ENCODE measurements at places on chromosomes 3 and 15. TPM values are rescaled to one million over a fixed set of nuclear protein-coding genes. Genes with fewer than 3 reads are reported as not detected.

DNA sequence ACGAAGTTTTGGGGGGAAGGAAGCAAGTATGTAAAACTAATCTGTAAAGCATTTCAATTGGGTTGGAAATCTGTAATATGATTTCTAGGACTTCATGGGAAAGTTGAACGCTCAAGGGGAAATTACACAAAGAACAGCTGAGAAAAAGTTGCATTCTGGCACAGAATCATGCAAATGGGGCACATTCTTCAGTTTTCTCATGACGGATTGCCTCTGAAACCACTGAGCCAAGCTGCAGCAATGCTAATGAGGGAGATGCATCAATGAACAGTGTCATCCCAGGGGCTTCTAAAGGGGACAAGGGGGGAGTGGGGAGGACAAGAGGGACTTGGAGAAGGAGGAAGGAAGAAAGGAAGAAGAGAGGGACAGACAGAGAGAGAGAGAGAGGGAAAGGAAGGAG is 291.4 kb upstream of the ATP11B start:
- H3K4me1 ChIP-seq = no peaks in the 10 kb centered on the region
- H3K27me3 ChIP-seq = no peaks in the 10 kb centered on the region
- DNase-seq = no peak
- no peak overlapping the region for H3K4me3 ChIP-seq

DNA sequence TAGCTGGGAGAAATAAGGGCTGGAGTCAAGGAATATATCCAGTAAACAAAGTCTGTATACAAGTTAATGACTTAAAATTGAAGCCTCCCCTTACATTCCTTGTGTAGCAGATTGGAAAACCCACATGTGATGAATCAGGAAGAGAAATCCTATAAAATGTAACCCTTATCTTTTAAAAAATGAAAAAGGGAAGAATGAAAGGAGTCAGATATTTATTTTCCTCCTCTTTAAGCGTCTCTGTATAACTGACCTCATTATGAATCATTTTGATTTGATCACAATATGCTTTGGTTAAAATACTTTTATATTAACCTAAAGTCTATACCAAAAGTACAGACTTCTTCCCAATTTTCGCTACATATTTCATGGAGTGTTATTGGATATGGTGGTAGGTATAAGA is 316.3 kb upstream of the STAC start:
- H3K27ac ChIP-seq = no peak overlapping the region
- no peak for DNase-seq
- no peaks in the 10 kb centered on the region for H3K27me3 ChIP-seq
- H3K4me3 ChIP-seq = no peak overlapping the region
- H3K36me3 ChIP-seq = no peaks in the 10 kb centered on the region

- no peaks in the 10 kb centered on the region for H3K36me3 ChIP-seq
- H3K4me1 ChIP-seq = no peaks in the 10 kb centered on the region
- no peak overlapping the region for H3K27ac ChIP-seq
- H3K27me3 ChIP-seq = no peaks in the 10 kb centered on the region
- H3K4me3 ChIP-seq = no peak overlapping the region
Observed at GRCh38 chr3:94734206-94734605, 671.3 kb downstream of the NSUN3 start.

GRCh38 chr3:10753964-10754363 is 62.1 kb upstream of the SLC6A11 start:
- no peak overlapping the region for H3K27ac ChIP-seq
- no peaks in the 10 kb centered on the region for H3K27me3 ChIP-seq
- H3K4me1 ChIP-seq = no peaks in the 10 kb centered on the region
- no peak for DNase-seq
- H3K4me3 ChIP-seq = no peak overlapping the region

GRCh38 chr15:92494806-92495336 is 101.2 kb downstream of the ST8SIA2 start:
- H3K27me3 ChIP-seq = no peaks in the 10 kb centered on the region
- H3K4me3 ChIP-seq = no peak overlapping the region
- H3K4me1 ChIP-seq = no peaks in the 10 kb centered on the region
- no peaks in the 10 kb centered on the region for H3K36me3 ChIP-seq

GRCh38 chr15:32899126-32899596 is 181.4 kb downstream of the GREM1 start:
- H3K4me3 ChIP-seq = no peak overlapping the region
- no peaks in the 10 kb centered on the region for H3K4me1 ChIP-seq
- H3K27me3 ChIP-seq = no peaks in the 10 kb centered on the region
- DNase-seq = no peak
- no peak overlapping the region for H3K27ac ChIP-seq

DNA sequence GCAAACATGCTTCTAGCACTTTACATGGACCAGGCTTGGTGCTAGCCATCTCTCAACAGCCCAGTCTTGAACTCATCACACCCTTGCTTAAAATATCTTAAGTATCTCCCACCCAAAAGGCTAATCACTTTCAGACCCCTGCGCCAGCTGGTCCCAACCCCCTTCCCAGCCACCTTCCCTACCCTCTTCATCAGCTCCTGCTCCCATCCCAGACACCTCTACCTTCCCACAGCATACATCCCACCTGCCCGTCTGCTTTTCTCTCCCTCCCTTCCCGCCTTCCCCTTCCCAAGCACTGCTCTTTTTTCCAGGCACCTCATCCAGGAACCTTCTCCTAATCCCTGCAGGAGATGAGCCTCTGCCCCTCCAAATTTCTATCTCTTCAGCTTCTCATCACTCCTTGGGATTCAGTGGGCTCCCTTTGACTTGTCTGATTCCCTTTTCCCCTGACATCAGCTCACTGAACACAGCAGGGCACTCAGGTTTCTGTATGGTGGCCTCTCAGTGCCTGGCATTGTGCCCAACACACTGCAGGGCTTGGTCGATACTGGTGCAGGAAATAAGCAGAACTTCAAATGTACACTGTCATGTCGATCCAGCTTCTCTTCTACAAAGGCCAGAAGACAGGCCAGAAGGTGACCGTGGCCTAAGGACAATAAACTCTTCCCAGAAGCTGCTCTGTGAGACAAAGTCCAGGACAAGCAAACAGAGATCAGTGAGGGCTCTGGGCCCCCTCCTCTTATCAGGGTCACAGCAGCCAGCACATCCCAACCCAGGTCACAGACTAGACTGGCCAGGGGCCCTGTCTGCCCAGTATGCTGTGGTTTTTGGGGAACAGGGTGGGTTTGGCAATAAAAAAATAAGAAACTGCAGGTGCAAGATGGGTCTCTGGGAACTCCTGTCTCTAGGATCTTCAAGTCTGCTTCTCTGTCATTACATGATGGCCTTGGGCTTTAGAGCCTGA is 2.2 kb upstream of the ITIH1 start:
- no peaks in the 10 kb centered on the region for H3K4me1 ChIP-seq
- H3K36me3 ChIP-seq = no peaks in the 10 kb centered on the region
- no peaks in the 10 kb centered on the region for H3K27me3 ChIP-seq
- no peak overlapping the region for H3K27ac ChIP-seq

DNA sequence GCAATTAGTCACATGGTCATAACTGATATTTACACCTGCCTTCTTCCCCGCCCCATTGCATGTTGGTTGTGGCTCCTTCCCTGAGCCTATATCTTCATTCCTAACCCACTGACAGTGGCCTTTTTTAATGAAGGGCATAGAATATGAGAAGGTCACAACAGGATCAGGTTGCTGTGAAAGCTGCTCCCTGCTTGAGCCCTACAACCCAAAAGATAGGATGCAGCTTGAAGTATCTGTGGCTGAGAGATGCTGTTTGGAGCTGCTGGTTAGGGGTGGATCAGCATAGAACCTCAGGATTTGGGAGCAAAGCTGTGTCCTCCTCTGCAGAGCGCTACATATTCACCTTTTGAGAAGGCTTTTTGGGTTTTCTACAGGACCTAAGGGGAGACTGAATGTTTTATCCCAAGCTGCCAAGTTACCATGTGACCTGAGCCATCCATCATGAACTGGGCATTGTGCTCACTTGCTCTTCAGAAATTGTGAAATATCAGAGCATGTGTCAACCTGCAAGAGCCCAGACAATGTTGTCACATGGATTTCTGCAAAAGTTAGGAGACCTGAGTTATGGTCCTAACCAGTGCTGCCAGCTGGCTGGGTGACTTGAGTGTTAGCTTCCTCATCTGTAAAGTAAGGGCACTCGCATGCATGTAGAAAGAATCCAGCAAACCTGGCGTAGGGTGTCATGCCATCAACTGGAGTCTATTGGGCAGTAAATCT is 49.8 kb upstream of the ARL8B start:
- H3K27me3 ChIP-seq = no peaks in the 10 kb centered on the region
- no peaks in the 10 kb centered on the region for H3K4me1 ChIP-seq
- H3K27ac ChIP-seq = peak overlapping the region; percentile 15

- no peaks in the 10 kb centered on the region for H3K27me3 ChIP-seq
- no peak overlapping the region for H3K27ac ChIP-seq
- no peak overlapping the region for H3K4me3 ChIP-seq
- no peak for DNase-seq
Observed at GRCh38 chr15:90595763-90596155, 66.0 kb downstream of the CRTC3 start.

GRCh38 chr3:9649791-9650521 is 651 bp downstream of the MTMR14 start:
- H3K27ac ChIP-seq = peak overlapping the region; percentile 87
- no peaks in the 10 kb centered on the region for H3K4me1 ChIP-seq
- DNase-seq = no peak
- H3K36me3 ChIP-seq = no peaks in the 10 kb centered on the region
- no peaks in the 10 kb centered on the region for H3K27me3 ChIP-seq
- H3K4me3 ChIP-seq = peak overlapping the region; percentile 100

GRCh38 chr3:188789251-188789650 is 382.5 kb upstream of the TPRG1 start:
- no peaks in the 10 kb centered on the region for H3K36me3 ChIP-seq
- no peaks in the 10 kb centered on the region for H3K4me1 ChIP-seq
- H3K4me3 ChIP-seq = no peak overlapping the region
- DNase-seq = no peak

DNA sequence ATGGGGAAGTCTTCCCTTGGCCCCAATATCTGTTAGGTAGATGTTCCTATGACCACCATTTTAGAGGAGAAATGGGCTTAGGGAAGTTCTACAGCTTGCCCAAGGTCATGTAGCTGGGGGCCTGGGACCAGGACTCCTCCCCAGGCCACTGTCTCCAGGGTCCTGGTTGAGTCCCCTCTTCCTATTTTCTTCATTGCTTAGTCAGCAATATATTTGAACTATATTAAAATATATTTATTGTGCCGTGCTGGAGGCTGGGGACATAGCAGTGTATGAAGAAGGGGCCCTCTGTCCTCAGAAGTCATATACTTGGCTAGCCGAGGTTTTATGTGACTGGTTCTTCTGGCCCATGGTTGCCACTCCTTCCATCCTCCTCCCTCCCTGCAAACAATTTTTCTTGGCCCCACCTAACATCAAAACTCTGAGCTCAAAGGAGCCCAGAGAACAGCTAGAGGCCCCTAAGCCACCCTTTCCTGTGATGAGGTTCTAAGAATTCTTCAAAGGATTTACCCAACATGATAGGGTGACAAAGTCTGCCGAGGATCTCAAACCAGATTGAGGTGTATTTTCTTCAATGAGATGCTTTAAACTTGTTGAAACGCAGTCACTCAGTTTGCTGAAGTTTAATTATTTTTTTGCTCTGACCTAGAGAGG is 121.2 kb upstream of the RASGRP1 start:
- H3K36me3 ChIP-seq = no peaks in the 10 kb centered on the region
- DNase-seq = no peak
- no peaks in the 10 kb centered on the region for H3K4me1 ChIP-seq

DNA sequence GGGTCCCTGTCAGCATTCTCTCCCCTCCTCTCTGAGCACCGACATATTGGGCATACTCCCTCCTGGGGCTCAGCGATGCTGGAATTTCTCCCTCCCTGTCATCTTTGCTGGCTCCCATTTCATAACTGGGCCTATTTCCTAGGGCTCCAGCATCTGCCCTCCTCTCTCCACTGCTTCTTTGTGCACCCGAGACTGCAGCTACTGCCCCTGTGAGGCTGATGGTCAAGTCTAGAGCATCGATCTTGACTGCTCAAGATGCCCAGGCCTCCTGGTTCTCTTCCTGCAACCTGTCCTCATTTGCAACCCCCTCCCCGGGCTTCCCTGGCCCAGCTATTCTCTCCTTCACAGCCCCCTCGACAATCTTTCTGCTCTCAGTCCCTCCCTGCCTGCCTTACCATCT is 53.5 kb downstream of the WHAMM start:
- DNase-seq = no peak
- no peak overlapping the region for H3K4me3 ChIP-seq
- no peak overlapping the region for H3K27ac ChIP-seq
- H3K4me1 ChIP-seq = no peaks in the 10 kb centered on the region

- no peak overlapping the region for H3K4me3 ChIP-seq
- H3K27ac ChIP-seq = no peak overlapping the region
- DNase-seq = no peak
- H3K36me3 ChIP-seq = no peaks in the 10 kb centered on the region
- peaks cover 11% of the 10 kb centered on the region for H3K4me1 ChIP-seq
Observed at GRCh38 chr15:60683156-60683555, 204.2 kb upstream of the ICE2 start.

DNA sequence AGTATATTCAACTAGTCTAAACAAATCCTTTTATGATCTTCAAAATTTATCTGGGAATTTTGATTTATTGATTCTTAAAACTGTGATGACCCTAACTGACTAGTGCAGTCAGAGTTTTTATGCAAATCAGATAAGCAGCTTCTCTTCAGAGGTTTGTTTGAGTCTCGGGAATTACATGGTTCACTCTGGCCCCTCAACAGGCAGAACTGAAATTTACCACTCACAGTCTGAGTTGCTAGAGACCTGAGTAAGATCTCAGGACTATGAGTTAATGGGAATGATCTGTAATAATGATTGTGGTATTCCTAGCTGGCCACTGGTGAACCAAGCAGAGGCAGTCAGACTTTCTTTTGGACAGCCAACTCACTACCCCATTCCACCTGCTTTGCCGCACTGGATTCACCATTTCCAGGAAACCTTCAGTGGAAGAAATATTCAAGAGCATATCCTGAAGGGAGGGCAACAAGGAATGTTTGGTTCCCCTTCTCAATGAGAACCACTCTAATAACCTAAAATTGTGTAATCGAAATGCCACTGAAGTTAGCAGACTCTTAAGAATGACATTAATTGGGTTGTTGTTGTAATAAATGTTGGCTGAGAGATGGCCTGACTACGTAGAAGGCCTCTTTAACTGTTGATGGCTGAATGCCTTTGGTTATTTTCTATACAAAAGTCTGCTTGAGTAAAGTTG is 11.5 kb upstream of the DNAJC13 start:
- no peaks in the 10 kb centered on the region for H3K27me3 ChIP-seq
- no peak overlapping the region for H3K4me3 ChIP-seq
- H3K27ac ChIP-seq = no peak overlapping the region

DNA sequence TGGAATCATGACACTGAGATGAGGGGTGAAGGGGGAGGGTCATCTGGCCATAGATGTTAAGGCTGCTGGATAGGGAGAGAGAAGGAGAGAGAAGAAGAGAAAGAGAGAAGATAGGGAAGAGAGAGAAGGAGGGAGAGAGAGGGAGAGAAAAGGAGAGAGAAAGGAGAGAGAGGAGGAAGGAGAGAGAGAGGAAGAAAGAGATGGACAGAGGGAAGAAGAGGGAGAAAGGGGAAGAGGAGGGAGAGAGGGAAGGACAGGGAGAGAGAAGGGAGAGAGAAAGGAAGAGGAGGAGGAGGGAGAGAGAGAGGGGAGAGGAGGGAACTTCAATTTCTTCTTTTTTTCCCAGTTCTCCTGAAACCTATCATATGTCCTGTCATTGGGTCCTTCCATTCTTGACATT is 15.1 kb upstream of the RBP1 start:
- no peaks in the 10 kb centered on the region for H3K27me3 ChIP-seq
- H3K27ac ChIP-seq = no peak overlapping the region
- H3K36me3 ChIP-seq = no peaks in the 10 kb centered on the region
- H3K4me1 ChIP-seq = no peaks in the 10 kb centered on the region

Gene DZIP1L
- total RNA-seq = 24.5 TPM

Gene COL6A5
- not detected for total RNA-seq

Gene SPTSSB
- total RNA-seq = 2.0 TPM

Gene A4GNT
- total RNA-seq = not detected

Gene ITIH1
- not detected for total RNA-seq

Gene DPPA2
- not detected for total RNA-seq

Gene AMT
- total RNA-seq = 3.6 TPM

Gene CPN2
- total RNA-seq = not detected

Gene ADGRG7
- not detected for total RNA-seq

Gene RBP2
- not detected for total RNA-seq

Gene SLCO3A1
- total RNA-seq = 13.6 TPM

Gene PTH1R
- total RNA-seq = 38.2 TPM
